ENCODE measurements at places on chromosomes 4 and X.

DNA sequence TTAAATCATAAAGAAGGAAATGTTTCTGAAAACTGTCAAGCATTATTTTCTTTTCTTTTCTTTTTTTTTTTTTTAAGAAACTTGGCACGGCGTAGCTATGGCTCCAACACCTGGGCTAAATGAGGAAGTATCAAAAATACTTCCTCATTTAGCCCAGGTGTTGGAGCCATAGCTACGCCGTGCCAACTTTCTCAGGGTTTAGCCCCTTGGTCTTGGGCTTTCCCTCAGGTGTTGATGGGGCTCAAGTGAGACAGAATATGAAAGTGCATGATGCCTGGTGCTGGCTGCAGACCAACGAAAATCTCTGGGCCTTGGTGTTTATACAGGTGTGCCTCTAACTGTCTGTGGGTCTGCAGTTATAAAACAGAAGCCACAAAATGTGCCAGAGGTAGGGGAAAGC lies 132.7 kb downstream of the ARHGAP24 start:
- no peak for DNase-seq

- DNase-seq, result no peak
Observed at GRCh38 chrX:38860106-38861013, 59.1 kb downstream of the MID1IP1 start.

- no peak for DNase-seq
Observed at GRCh38 chr4:95289028-95289634, 259.6 kb downstream of the UNC5C start.

- DNase-seq, result no peak
Observed at GRCh38 chr4:112765317-112765974, 128.5 kb downstream of the LARP7 start.

DNA sequence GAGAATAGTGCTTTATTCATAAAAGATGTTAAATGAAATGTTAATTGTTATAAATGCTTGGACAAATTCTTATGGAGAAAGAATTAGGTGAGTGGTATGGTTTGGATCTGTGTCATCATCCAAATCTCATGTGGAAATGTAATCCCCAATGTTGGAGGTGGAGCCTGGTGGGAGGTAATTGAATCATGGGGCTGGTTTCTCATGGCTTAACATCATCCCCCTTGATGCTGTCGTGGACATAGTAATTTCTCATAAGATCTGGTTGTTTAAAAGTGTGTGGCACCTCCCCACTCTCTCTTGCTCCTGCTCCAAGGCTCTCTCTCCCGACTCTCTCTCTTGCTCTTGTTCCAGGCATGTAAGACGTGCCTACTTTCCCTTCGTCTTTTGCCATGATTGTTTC lies 22.5 kb downstream of the GYPE start:
- DNase-seq, result no peak

DNA sequence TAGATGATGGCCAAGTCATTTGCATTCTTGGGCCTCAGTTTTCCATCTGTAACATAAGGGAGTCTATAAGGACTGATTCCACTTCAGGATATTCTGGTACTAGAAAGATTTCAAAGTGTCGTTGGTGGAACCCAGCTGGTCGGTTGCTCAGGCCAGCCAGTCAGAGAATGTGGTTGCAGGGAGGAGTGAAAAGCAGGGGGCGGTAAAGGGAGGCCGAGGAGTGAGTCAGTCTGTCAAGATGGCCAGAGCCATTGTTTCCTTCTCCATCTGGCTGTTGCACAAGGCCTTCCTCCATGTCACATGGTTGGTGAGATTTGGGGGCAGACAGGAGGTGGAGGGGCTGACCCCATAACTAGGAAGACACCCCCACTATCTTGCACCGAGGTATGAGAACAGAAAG lies 38.2 kb downstream of the STARD8 start:
- DNase-seq, result peak; percentile 43

DNA sequence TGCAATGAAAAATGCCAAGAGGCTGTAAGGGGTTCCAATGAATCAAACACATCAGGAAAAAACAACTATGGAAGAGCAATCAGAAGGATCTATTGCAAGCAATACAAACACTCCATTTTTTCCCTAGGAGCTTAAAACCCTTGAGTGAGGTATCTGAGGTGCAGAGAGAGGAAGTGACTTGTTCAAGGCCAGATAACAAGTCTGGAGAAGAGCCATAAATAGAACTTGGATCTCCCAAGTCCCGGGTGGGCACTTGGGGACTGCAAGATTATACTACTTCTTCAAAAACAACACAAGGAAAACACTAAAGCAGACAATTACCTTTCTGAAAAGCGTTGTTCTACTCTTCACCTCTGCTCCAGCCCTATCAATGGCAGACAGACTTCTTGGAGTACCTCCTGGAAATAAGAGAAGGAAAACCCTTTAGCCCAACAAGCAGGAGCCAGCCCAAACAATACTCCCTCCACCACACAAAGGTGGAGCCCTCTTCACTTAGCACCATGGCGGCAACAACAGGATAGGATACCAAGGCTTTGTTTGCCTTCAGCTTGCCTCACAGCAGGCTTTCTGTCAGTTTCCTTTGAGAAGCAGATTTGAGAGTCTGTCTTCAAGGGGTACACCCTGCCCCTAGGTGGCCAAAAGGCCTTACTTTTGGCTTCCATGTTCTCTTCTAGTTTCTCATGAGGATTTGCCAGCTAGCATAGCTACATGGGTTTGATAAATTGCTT lies 26.0 kb downstream of the AIFM1 start:
- DNase-seq, result no peak

DNA sequence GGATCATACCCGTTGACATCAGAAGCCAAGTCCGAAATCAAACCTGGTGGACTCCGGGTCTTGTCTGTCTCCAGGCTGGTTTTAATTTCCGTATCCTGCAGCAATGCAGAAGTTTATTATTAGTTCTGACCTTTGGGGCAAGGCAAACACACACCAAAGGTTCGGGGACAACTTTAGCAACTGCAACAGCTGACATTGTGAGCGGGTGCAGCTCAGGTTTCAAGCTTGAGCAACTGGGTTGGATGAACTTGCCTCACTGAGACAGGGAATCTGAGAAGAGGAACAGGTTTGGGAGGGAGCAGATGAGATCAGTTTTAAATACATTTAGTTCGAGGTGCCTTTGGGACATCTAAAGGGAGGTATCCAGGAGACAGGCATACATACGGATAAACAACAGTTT lies 110.7 kb downstream of the GNL3L start:
- DNase-seq, result no peak

GRCh38 chr4:17619416-17620105 lies 5.1 kb downstream of the MED28 start:
- no peak for DNase-seq

DNA sequence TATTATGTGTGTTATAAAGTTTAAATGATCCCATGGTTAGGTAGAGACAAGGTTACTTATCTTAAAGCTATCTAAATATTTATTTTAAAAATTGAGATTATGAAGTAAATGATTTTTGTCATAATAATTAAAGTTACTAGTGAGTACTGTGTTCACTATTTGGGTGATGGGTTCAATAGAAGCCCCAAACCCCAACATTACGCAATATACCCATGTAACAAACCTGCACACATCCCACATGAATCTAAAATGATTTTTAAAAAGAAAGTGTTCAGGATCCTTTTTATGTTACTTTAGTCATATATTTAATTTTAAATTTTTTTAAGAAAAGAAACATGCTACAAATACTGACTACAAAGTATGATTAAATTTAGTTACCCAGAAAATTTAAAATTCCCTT lies 193.9 kb downstream of the TLL1 start:
- no peak for DNase-seq

GRCh38 chr4:84455697-84456096 lies 43.4 kb downstream of the NKX6-1 start:
- DNase-seq, result no peak

- no peak for DNase-seq
Observed at GRCh38 chr4:42327323-42327722, 70.0 kb upstream of the SHISA3 start.

DNA sequence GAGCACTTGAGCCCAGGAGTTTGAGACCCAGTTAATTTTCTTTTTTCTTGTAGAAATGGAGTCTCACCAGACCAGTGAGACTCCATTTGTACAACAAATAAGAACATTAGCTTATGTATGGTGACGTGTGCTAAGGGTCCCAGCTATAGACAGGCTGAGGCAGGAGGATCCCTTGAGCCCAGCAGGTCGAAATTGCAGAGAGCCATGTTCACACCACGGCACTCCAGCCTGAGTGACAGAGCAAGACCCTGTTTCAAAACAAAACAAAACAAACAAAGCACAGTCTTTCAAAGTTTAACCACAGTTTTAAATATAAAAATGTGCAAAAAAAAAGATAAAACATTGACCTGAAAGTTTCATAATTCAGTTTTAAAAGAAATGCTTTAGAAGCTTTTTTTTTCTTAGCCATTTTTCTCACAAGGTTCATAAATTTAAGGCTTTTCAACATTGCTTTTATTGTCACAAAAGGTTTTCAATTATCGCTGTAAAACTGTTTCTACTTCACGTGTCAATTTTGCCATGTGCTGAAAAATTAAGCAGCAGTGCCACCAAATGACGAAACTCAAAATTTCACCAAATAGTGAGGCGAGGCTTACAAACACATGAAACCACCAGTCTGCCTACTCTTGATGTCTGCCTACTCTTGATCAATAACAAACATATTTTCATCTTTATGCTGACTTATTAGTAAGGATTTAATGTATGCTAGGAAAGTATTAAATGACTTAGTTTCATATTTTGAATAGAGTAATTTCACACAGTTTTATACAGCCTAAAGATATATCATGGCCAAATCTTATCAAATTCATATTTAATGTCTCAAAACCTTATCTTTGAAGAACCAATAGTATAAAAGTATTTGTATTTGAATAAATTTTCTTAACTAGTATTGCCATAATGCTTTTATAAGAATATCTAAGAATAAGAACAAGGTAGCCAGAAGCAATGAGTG lies 126.3 kb downstream of the NEK1 start:
- DNase-seq, result no peak

DNA sequence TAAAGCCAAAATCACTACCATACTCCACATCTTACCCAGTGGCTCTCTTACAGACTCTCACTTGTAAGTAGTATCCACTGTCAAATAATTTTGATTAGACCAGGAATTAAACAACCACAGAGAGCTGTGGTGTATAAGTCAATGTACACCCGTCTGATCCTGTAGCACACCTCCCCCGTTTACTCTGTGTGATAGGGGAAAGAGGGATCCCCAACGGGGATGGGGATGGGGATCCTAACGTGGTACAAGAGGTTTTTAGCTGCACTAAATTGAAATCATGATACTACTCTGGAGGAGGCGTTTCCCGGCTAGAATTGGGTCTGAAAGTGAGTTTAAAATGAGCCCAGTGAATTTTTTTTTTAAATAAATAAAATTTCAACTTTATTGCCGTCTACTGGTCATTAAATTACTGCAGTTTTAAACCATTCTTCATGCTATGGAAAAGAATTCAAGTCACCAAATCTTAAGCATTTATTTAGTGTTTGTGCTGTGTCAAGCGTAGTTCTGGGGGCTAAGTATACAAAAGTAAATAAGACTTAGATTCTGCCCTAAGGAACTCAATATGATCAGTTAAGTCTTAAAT lies 76.6 kb downstream of the INTS12 start:
- no peak for DNase-seq

GRCh38 chrX:129622757-129623301 lies 31.9 kb downstream of the APLN start:
- no peak for DNase-seq

DNA sequence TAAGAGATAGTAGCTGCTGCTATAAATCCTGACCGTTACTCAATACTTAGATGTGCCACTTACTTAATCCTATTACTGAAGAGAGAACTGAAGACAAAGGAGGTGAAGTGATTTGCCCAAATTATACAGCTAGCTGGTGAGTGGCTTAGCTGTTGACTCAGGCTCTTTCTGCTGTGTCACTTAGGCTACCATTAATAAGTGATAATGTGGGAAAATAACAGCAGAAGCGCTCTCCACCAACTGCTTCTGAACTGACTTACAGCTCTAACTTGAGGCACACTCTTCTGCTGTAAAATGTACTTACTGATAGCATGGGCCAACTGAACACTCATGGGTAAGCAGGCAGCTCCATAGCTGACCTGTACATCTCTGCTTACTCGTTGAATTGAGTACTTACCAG lies 7.5 kb upstream of the KLHL5 start:
- no peak for DNase-seq

DNA sequence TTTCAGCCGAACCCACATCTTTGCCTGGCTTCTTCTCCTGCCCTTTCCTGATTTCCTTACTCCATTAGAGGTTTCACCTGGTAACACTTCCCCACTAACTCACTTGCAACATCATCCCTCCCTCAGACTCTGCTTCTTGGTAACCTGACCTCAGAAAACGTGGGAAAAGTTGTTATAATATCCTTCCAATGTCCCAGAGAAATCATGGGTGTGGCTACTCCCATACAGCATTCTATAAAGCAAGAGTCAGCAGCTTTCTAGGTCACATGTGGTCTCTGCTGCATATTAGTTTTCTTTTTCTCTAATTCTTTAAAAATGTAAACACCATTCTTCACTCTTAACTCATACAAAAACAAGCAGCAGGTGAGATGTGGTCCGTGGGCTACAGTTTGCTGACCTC lies 283.1 kb upstream of the MAOA start:
- no peak for DNase-seq

DNA sequence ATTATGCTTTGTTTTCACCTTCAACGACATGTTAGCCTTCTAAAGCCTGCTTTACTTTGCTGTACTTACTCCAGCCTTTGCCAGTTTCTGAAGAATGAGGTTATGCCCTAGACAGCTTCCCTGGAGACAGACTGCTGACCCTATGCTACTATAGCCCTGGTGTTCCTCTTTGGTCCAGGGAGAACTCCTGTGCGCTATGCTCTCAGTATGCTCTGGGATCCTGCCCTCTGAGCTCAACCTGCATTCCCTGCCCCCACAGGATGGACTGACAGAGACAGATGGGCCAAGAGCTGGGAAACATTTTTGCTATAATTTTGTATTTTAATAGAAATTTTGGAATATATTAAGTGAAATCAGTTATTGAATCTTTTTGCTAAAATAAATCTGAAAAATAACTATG lies 425.9 kb downstream of the TMA16 start:
- no peak for DNase-seq

DNA sequence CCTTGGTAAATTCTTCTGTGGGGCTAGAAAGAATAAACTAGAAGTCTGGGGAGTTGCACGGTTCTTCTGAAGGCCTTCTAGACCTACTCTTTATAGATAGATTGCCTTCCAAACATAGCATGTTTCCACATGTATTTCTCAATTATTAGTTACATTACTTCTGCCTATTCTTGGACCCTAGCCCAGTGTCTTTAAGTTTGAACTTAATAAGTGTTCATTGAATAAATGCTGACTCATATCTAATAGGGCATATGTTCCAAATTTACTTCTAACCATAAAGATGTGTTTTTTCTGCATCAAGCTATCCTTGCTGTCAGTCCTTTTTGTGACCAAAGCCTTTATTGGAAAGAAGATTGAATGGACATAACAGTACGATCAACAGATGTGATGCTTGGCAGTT lies 503.6 kb upstream of the ZFP42 start:
- no peak for DNase-seq

- peak; percentile 61 for DNase-seq
Observed at GRCh38 chr4:173167758-173168395, 734 bp upstream of the GALNT7 start.

GRCh38 chrX:69088171-69088938 lies 76.9 kb downstream of the PJA1 start:
- DNase-seq, result no peak

- DNase-seq, result no peak
Observed at GRCh38 chrX:94041881-94042280, 367.9 kb downstream of the FAM133A start.
